ENCODE measurements at places on chromosomes 4 and X. TPM values are rescaled to one million over a fixed set of nuclear protein-coding genes. Genes with fewer than 3 reads are reported as not detected.

The PLP2 gene
- total RNA-seq: 83.0 TPM

The SYNPO2 gene
- total RNA-seq: 134 TPM

The REELD1 gene
- not detected for total RNA-seq

DNA sequence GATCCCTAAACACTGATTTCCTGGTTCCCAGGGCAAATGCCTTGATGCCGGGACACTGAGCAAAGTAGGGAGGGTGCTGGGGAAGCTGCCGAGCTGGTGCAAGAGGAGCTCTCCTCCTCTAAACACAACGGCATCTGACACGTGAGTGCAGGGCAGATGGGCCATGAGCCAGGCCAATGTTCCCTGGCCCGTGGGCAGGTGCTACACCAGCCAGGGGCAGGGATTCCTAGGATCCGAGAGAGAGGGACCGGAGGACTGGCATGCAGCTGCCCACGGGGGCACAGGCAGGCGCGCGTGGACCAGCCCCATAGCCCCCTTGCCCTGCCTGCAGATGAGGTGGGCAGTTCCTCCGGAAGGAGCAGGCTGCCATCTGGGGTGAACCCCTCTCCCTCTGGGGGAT lies 66.8 kb upstream of the AFAP1 start:
- DNase-seq: no peak

All from right cardiac atrium (tissue), 5 donors.